Liver (tissue), 10 donors: ENCODE measurements at places on chromosomes 16 and 17.
A peak's percentile ranks its signal among the peaks of the same experiment; 100 is the strongest.

DNA sequence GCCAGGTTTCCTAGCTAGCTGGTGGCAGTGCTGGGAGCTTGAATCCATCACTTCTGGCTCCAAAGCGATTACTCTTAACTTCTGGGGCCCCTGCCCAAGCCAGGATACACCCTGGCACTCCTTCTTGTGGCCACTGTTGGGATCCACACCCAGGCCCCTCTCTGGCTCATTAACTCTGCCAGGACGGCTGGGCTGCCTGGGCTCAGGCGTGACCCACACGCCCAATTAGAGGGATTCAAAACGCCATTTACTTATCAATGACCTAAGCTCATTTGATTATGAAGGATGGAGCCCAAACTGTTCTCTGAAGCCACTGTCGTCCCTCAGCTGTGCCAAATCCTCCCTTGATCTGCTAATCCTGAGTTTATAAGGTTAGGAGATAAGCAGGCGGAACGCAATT is 79.7 kb upstream of the BRD7 start:
- no peak overlapping the region for H3K27ac ChIP-seq
- H3K4me1 ChIP-seq: no peaks in the 10 kb centered on the region
- H3K4me3 ChIP-seq: no peak overlapping the region
- no peak for DNase-seq
- H3K27me3 ChIP-seq: no peaks in the 10 kb centered on the region

GRCh38 chr16:50696575-50697420 is 3.4 kb downstream of the NOD2 start:
- H3K27ac ChIP-seq: peak overlapping the region; percentile 82
- no peaks in the 10 kb centered on the region for H3K27me3 ChIP-seq
- peaks cover 37% of the 10 kb centered on the region for H3K4me1 ChIP-seq
- no peaks in the 10 kb centered on the region for H3K36me3 ChIP-seq
- no peak overlapping the region for H3K4me3 ChIP-seq

GRCh38 chr16:80997964-80998620 is 8.6 kb downstream of the CMC2 start:
- no peaks in the 10 kb centered on the region for H3K27me3 ChIP-seq
- no peak overlapping the region for H3K4me3 ChIP-seq
- H3K36me3 ChIP-seq: no peaks in the 10 kb centered on the region
- H3K4me1 ChIP-seq: no peaks in the 10 kb centered on the region

GRCh38 chr16:55657616-55658015 is 1.8 kb downstream of the SLC6A2 start:
- no peak overlapping the region for H3K27ac ChIP-seq
- H3K4me3 ChIP-seq: no peak overlapping the region
- no peaks in the 10 kb centered on the region for H3K36me3 ChIP-seq

DNA sequence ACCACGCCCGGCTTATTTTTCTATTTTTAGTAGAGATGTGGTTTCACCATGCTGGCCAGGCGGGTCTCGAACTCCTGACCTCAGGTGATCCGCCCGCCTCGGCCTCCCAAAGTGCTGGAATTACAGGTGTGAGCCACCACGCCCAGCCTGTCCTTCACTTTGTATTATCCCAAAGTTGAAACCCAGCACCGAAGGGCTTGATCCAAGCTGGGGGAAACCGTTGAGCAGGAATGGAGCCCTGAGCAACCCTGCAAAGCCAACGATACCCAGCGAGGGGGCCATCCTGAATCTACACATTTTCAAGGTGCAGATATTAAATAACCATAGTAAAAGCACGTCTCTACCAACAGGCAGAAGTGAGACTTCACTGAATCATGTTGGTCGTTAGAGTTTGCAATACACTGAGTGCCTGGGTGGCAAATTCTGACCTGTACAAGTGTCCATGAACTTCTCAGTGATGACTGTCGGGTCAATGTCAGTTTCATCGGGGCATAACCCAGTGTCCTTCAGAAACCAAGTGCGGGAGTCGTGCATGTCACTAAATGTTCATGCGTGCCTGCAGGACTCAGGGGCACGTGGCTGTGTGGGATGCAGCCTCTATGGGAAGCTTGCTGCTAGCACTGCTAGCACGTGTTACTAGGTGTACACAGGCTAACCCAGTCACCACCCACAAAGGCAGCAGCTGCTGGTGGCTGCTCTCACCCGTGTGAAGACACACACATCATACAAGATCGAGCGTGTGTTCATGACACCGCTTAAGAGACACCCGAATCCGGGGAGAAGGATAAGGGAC is 10.5 kb upstream of the RBFOX3 start:
- H3K4me3 ChIP-seq: no peak overlapping the region
- no peak overlapping the region for H3K27ac ChIP-seq

GRCh38 chr16:14106457-14106856 is 35.3 kb downstream of the MRTFB start:
- peaks cover 14% of the 10 kb centered on the region for H3K4me1 ChIP-seq
- peak overlapping the region; percentile 88 for H3K27ac ChIP-seq
- H3K4me3 ChIP-seq: peak overlapping the region; percentile 14
